ENCODE measurements at places on chromosomes 3 and 15.

DNA sequence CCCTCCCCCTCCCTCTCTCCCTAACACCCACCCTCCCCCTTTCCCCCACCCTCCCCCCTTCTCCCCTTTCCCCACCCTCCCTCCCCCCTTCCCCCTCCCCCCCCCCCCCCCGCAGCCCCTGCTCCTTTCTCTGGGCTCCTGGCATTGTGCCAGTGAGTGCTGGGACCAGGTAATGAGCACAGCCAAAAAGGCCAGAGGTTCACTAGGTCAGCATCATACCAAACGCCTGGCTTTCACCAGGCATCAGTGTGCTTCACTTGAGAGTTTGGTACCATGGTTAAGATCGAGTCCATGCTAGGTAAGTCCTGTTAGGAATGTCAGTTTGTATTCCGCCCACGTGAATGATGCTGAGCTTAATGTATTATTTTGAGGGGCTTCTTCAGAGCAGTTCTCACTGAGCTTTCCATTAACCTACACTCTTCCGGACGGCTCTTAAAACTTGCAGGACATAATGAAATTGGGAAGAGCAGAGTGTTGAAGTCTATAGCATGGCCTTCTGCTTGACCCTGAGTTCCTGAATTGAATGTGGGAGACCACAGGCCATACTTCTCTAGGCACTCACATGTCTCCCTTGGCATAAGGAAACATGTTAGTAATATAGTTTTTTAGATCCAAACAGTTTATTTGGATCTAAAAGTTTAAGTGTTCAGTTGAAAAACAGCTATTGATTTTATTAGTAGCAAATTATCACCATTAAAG, 45.6 kb downstream of the SENP2 start:
- no peak for DNase-seq

- DNase-seq: no peak
These were observed 69.4 kb downstream of the FHIT start for GRCh38 chr3:61181874-61182273.

- DNase-seq: no peak
These were observed 111.6 kb downstream of the TIGIT start for GRCh38 chr3:114405202-114405990.

DNA sequence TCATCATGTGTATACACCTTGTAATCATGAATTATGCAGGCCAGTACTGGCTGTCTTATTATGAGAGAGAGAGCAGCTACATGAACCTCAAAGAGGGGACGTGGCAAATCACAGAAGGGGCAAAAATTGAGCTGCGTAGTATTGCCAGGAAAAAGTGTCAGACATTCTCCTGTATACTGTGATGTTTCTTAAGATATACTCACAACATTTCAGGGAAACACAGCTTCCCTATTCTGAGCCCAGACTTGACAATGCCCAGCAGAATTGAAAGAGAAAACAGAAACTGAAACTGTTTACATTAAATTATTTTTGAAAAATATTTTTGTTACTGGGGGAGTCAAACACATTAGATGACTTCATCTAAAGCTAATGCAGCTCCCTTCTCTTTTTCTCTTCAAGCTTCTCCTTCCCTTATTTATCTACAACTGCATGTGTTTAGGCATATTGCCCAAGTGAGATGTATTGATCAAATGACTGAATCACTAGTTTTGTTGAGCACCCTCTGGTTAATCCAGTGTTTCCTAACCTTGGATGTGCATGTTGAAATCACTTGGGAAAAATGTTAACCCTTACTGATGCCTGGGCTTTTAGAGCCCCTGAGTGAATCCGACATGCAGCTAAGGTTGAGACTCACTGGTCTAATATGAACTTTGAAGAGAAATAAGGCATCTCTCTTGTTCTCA, 39.5 kb downstream of the CADPS start:
- DNase-seq: no peak

- DNase-seq: no peak
These were observed 362.1 kb downstream of the MAGI1 start for GRCh38 chr3:65676580-65676979.

Measured in GOT3 (cell line).